ENCODE measurements at places on chromosomes 7 and 10.

GRCh38 chr7:94654783-94655125 lies 1.2 kb downstream of the SGCE start:
- no peak for DNase-seq

DNA sequence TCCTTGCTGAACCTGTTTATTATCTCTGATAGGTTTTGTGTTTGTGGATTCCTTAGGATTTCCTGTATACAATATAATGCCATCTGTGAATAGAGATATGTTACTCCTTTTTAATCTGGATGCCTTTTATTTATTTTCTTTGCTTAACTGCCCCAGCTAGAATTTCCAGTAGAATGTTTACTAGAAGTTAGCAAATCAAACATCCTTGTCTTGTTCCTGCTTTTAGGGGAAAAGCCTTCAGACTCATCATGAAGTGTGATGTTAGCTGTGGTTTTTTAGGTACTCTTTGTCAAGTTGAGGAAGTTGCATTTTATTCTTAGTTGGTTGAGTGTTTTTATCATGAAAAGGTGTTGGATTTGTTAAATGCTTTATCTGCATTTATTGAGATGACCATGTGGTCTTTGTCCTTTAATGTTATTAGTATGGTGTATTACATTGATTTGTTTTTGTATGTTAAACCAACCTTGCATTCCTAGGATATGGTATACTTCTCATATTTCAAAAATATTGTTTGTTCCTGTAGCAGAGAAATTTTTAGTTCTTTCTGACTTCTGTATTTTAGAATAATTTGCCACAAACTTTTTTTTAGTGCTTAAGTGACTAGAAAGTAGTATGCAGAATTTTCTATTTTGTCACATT lies 24.3 kb downstream of the PPP2R2D start:
- no peak for DNase-seq

- no peak for DNase-seq
Observed at GRCh38 chr7:6271694-6272440, 557 bp downstream of the CYTH3 start.

DNA sequence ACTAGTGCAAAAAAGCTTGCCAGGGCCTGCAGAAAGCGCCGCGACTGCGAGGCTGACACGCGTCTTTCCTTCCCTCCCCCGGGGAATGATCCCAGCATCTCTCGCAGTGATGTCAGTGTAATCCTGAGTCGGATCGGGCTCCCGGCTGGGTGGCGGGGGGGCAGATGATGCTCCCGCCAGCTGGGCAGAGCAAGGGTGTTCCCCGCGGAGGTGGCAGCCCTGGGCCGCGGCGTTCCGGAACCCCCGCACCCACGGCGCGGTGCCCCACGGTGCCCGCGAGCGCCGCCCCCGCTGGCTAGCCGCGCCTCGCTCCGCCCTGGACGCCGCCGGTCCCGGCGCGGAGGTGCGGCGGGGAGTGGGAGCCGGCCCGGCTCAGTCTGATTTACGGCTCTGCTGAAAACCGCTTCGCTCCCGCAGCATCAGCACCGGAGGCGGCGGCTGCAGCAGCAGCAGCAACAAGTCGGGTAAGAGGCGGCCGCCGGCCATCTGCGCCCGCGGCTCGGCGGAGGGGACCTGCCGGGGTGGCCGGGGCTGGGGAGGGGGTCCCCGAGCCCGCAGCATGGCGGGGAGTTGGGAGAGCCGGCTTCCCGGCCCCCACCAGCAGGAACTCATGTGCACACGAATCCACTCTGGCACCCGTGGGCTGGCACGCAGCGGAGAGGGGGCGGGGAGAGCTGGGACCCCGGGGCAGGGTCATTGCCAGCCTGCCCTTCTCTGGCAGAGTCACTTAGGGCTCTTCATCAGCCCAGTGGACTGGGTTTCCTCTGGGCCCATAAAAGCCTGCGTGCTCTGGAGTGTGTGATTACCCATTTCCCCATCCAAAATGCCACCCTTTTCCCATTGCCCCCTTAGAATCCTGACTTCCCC lies at the start of gene ZNF365:
TSS of gene ZNF365 (plus strand) at position 375 of the 867 bp plus-strand sequence. CDS start 1,825 bp downstream, outside the sequence.
- DNase-seq, result peak; percentile 76

- DNase-seq, result no peak
Observed at GRCh38 chr10:89080660-89081059, 90.1 kb downstream of the FAS start.

GRCh38 chr10:48437546-48437945 lies 131.1 kb downstream of the MAPK8 start:
- DNase-seq, result no peak

DNA sequence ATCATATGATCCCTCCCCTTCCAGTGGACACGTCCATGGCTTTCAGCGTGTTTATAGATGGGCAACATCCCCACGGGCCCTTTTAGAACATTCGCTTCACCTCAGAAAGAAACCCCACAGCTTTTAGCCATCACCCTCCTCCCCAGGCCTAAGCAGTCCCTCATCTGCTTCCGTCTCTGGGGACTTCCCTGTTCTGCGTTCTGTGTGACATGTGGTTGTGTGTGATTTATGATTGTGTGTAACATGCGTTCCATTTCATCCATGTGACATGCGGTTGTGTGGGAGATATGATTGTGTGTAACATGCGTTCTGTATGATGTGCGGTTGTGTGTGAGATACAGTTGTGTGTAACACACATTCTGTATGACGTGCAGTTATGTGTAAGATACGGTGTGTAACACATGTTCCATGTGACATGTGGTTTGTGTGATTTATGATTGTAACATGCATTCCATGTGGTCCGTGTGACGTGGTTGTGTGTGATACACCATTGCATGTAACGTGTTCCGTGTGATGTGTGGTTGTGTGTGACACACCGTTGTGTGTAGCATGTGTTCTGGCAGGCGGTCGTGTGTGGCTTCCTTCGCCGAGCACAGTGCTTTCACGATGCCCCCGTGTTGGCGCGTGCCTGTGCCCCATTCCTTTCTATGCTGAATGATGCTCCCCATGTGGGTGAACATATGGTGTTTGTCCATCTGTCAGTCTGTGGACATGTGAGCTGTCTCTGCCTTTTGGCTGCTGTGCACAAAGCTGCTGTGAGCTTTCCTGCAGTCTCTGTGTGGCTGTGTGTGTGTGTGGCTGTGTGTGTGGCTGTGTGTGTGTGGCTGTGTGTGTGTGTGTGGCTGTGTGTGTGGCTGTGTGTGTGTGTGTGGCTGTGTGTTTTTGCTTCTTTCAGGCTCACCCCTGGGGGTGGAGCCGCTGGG lies 26.2 kb downstream of the PWWP2B start:
- peak; percentile 26 for DNase-seq

GRCh38 chr7:158251061-158251965 lies 336.3 kb downstream of the PTPRN2 start:
- no peak for DNase-seq

DNA sequence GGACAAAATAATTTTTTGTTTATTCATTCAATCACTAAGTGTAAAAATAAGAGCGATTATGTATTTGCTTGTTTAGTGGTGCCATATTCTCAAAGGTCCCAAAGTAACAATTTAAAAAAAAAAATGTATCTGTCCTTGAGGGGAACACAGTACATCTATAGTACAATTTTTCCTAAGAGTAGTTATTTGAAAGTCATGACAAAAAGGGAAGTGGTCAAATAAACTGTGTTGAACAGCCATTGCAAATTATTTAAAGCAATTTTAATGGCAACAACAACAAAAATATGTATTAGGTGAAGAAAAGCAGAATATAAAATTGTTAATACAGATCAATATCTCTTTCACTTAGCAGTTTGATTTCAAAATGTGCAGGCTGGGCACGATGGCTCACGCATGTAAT lies 943.5 kb downstream of the CNTNAP2 start:
- no peak for DNase-seq

DNA sequence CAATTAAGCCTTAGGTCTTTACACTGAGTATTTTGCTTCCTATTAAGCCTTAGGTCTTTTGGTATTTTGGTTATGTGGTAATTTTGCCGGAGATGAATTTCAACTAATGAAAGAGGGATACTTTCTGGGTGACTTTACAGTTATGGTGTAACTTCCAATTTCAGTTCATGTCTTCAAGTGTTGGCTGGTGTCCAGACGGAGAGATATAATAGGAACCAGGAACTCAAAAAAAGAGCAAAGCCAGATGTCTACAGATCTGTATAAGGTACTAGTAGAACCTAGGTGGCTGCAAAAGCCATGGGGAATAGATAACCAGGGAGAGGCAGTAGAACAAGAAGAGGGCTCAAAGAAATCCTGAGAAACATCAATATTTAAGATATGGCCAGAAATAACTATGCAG lies 12.3 kb downstream of the ERCC6 start:
- no peak for DNase-seq

DNA sequence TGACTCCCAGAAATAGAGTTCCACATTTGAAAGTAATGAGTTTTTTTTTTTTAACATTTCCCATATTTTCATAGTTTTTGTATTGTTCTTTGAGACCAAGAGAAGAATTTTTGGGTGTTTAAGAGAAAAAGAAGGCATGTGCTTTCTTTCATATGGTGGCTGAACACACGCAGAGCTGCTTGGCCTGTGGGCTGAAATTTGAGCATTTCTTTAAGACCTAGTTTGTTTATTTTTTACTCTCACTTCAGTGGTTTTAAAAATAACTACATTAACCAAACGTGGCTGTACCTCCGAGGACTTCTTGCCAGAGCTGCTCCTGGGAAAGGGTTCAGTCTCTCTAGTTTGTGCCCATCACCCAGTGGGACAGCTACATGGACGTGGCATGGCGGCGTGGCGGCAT lies 58.3 kb downstream of the INPP5A start:
- no peak for DNase-seq

DNA sequence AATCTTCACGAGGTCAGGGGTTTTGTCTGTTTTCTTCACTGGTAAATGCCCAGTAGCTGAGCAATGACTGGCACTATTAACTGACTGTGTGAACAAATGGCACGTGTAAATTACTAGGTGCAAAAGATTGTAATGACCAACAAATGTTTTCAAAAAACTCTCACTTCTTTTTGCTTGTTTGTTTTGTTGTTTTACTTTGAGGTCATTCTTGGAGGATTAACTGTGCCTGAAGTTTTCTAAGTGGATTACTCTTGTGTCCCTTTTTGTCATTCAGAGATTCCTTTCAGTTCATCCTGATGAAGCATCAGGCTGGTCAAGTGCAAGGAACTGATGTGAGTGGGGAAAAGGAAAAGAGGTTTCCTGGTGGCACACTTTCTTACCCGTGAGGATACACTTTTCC lies 74.4 kb upstream of the PPP1R3C start:
- no peak for DNase-seq

- no peak for DNase-seq
Observed at GRCh38 chr7:25835197-25835596, 316.8 kb upstream of the NFE2L3 start.

GRCh38 chr7:2483494-2483893 lies 7.3 kb upstream of the GRIFIN start:
- no peak for DNase-seq

- no peak for DNase-seq
Observed at GRCh38 chr7:135348493-135348892, 114.9 kb downstream of the STRA8 start.

DNA sequence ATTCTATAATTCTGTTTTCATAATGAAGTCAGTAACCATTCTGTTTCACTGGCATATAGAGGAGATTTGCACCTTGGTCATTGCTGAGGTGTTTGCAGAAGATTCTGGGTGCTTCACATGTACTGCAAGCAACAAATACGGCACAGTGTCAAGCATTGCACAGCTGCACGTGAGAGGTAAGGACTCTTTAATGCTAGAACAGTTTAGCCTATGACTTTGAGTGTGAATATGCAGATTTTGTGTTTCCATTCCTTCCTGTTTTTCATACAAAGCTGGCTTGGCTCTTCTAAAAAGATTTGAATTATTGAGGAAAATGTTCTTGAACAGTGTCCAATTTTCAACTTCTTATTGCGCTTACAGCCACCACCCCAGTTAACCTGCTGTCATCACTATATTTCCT lies 56.4 kb downstream of the MYPN start:
- DNase-seq, result no peak

- no peak for DNase-seq
Observed at GRCh38 chr10:1047937-1048336, 982 bp downstream of the IDI1 start.

- DNase-seq, result no peak
Observed at GRCh38 chr10:113825791-113826190, 28.1 kb downstream of the DCLRE1A start.

DNA sequence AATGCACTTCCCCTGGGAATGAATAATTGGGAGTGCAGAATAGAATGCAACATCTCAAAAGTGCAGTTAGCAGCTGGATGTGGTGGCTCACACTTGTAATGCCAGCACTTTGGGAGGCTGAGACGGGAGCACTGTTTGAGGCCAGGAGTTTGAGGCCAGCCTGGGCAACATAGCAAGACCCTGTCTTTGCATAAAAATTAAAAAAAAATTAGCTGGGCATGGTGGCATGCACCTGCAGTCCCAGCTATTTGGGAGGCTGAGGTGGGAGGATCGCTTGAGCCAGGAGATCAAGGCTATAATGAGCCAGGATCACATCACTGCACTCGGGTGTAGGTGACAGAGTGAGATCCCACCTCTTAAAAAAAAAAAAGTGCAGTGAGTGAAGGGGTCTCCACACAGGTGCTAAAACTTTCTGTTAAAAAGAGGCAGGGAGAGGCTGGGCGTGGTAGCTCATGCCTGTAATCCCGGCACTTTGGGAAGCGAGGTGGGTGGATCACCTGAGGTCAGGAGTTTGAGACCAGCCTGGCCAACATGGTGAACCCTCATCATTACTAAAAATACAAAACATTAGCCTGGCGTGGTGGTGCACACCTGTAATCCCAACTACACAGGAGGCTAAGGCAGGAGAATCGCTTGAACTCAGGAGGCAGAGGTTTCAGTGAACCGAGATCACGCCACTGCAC lies 13.5 kb upstream of the ZMIZ1 start:
- DNase-seq, result no peak

DNA sequence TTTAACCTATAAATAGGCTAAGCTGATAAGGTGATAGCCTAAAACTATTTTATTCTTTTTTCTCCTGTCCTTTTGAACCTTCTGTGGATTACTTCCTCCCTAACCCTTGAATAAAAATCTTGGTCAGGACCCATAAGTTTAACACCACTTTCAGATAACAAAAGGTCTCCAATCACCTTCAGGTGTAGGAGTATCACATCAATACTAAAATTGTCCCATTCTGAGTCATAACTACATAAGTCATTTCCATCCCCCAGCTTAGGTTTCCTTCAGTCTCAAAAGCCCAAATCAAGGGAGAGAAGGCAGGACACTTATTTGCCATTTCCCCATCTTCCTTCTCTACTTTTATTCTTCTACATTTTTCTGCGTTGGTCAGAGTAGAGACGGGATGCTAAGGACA lies 56.9 kb upstream of the WNT16 start:
- no peak for DNase-seq

DNA sequence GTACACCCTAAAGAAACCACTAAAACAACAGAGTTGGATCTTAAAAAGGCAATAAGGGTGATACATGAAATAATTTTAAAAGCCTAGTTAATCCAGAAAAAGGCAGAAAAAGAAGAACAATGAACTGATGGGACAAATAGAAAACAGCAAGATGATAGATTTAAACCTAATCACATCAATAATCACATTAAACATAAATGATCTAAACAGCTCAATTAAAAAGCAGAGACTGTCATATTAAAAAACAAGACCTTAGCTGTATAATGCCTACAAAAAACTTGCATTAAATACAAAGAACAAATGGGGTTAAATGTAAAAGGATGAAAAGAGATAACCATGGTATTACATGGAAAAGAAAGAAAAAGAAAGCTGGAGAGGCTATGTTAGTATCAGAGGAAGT lies 96.2 kb downstream of the RTKN2 start:
- no peak for DNase-seq
